ENCODE measurements at places on chromosomes 5 and 9. TPM values are rescaled to one million over a fixed set of nuclear protein-coding genes. Genes with fewer than 3 reads are reported as not detected.

DNA sequence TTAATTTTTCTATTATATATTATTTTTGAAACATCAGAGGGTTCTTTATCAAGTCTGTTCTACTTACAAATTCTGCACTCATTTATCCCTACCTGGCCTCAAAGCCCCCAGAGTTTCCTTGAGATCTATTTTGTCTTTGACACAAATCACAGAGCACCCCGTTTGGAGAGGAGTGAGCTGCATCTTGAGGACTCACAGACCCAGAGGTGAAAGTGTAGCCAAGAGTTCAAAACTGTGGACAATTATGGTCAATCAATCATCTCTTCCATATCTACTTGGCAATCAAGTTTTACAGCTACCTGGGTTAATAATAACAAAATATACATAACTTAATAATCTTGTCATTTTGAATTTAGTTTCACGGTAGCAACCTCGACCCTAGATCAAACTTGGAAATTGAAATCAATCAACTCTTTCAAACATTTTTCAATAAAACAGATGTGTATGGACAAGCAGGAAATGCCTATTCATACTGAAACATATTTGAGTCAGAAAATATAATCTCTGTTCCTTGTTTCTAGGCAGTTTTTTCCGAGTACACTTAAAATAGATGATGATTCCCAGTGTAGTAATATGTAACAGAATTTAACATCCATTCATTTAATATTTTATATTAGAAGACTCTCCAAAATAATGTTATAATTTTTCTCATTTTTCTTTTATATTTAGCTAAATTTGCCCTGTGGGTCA, 13.7 kb upstream of the SYK start:
- H3K27me3 ChIP-seq = no peaks in the 10 kb centered on the region
- H3K36me3 ChIP-seq = no peaks in the 10 kb centered on the region

The IL33 gene
- total RNA-seq = 34.7 TPM

DNA sequence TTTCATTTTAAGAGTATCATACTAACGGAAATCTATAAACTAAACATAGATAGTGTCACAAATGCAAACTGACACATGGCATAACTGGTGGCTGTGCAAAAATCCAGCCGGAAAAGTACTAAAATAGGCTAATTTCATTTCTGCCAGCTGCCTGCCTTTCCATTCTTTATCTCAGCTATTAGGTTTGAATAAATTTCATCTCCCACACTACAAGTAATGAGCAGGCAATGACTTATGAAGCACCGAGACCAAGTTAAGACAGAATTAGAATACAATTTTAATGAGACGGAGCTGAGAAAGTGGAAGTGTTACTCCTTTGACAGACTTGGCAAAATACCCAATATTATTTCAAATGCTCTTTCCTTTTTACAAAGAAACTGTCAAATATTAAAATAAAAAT, 258.8 kb upstream of the ZNF608 start:
- H3K4me1 ChIP-seq = no peaks in the 10 kb centered on the region
- H3K4me3 ChIP-seq = no peak overlapping the region
- H3K27me3 ChIP-seq = no peaks in the 10 kb centered on the region
- no peaks in the 10 kb centered on the region for H3K36me3 ChIP-seq
- DNase-seq = peak; percentile 63

DNA sequence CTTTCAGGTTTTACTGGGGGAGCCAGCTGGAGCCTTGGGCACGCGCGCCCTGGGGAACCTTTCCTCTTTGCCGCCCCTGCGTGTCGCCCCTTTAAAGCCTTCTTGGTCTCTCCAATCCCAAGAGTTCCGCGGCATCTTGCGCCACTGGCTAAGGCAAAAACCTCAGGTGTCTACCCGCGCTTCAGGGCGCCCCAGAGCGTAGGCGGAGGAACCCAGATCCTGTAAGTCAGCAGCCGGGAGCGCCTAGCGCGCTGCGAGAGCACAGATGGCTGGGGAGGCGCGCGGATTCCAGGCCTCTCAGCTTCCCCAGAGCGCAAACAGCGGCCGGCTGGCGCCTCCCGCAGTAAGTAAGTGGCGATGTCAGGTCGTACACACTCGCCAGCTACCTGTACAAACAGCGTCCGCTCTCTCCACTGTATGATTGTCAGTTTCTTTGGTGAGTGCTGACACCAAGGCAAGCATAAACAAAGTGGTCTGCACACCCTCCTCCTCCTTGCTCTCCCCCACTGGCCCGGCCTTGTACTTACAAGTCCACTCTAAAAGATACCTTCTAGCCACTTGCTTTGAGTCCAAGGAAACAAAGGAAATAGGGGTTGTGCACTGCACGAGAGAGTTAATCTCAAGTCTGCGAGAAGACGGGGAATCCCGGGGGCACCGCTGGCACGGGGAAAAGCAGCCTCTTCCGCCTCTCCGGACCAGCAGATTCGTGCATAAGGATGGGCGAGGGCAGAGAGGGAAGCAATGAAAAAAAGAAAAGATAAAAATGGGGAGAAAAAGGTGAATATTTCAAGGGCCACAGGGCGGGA, 2.9 kb downstream of the HTR1A start:
- H3K4me3 ChIP-seq = peak overlapping the region; percentile 35
- peaks cover 33% of the 10 kb centered on the region for H3K27me3 ChIP-seq
- no peaks in the 10 kb centered on the region for H3K36me3 ChIP-seq
- H3K27ac ChIP-seq = no peak overlapping the region
- H3K4me1 ChIP-seq = peaks cover 32% of the 10 kb centered on the region

The PAEP gene
- 0.55 TPM for total RNA-seq

DNA sequence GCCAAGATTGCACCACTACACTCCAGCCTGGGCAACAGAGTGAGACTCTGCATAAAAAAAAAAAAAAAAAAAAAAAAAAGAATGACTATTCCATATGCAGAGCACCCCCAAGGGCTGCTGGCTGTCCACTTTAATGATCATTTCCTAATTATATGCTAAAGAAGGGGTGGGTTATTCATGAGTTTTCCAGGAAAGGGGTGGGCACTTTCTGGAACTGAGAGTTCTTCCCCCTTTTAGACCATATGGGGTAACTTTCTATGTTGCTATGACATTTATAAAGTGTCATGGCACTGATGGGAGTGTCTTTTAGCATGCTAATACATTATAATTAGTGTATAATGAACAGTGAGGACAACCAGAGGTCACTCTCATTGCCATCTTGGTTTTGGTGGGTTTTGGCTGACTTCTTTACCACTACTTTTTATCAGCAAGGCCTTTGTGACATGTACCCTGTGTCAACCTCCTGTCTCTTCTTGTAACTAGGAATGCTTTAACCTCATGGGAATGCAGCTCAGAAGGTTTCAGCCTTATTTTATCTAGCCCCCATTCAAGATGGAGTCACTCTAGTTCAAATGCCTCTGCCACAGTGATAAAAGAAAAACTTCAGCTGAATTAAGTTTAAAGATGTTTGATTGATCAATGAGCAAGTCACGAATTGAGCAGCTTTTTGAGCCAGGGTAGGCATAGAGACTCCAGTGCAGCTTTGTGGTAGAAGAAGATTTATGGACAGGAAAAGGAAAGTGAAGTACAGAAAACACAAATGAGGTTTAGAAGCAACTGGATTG, 7.1 kb upstream of the NANS start:
- no peak overlapping the region for H3K4me3 ChIP-seq
- no peaks in the 10 kb centered on the region for H3K4me1 ChIP-seq
- no peaks in the 10 kb centered on the region for H3K36me3 ChIP-seq

DNA sequence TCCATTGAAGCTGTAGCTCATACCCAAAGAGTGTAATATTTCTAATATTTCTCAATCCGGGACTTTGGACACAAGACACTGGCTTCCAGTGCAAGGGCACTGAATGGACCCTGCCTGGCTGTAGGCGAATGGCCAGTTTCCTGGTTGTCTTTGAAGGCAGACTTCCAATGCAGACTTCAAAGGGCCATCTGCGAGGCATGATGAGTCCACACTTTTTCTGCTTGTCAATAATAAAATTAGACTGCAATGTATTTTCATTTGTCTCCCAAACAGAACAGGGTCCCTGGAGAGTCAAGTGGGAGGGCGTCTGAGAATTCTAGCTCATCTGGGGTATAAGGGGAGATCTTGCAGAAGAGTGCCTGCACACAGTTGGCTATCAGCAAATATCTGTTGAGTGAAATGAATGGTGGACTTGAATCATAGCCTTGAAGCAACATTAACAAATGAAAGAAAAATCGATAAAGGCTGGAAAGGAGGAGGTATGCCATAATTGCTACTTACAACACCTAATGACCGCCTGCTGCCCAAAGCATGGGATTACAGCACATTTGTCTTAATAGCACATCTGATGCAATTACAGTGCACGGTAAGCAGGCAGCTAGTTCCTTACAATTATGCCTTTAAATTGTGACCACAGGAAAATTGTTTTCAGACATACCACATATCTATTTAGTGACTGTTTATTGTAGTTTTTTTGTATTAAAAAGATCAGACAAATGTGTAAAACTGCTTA, 137.5 kb downstream of the ARHGEF28 start:
- DNase-seq = no peak
- H3K36me3 ChIP-seq = no peaks in the 10 kb centered on the region
- no peak overlapping the region for H3K27ac ChIP-seq

The TTC23L gene
- total RNA-seq = 4.1 TPM

The PAIP1 gene
- total RNA-seq = 131 TPM

GRCh38 chr5:173868096-173868880, 19.9 kb upstream of the CPEB4 start:
- no peaks in the 10 kb centered on the region for H3K27me3 ChIP-seq
- H3K36me3 ChIP-seq = no peaks in the 10 kb centered on the region
- H3K4me3 ChIP-seq = no peak overlapping the region
- DNase-seq = no peak

GRCh38 chr9:98917746-98918487, 25.8 kb upstream of the COL15A1 start:
- H3K27me3 ChIP-seq = no peaks in the 10 kb centered on the region
- DNase-seq = no peak
- H3K4me3 ChIP-seq = no peak overlapping the region
- no peaks in the 10 kb centered on the region for H3K36me3 ChIP-seq
- H3K4me1 ChIP-seq = peaks cover 7% of the 10 kb centered on the region

The PRPF4 gene
- 30.6 TPM for total RNA-seq

DNA sequence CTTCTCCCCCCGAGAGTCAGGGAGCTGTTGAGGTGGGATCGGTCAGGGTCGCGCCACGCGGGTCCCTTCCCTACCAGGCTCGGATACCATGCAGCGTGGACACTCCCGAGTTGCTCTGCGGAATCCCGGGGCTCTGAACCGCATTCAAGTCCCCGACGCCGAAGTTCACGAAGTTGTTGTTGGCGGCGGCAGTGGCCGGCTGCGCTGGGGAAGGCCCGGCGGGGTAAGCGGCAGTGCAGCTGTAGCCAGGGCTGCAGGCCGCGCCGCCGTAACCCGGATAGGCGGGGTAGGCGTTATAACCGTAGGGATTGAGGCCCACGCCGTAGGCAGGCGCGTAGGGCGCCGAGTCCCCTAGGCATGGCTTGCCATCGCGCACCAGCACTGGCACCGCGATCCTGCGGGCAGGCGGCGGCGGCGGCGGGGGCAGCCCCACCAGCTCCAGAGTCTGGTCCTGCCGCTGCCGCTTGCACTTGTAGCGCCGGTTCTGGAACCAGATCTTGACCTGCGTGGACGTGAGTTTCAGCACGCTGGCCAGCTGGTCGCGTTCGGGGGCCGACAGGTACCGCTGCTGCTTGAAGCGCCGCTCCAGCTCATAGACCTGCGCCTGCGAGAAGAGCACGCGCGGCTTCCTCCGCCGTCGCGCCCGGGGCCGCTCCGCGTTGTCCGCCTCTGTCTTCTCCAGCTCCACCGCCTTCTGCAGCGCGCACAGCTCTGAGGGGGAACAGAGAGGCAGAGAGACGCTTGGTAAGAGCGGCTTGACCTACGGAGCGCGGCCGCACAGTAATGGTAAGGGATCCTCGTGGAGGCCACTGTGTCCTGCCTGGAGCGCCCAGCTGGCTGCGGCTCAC, 2.3 kb downstream of the NKX2-5 start:
- H3K4me1 ChIP-seq = peaks cover 48% of the 10 kb centered on the region
- H3K4me3 ChIP-seq = no peak overlapping the region
- H3K27ac ChIP-seq = no peak overlapping the region
- H3K27me3 ChIP-seq = peaks cover 100% of the 10 kb centered on the region
- no peaks in the 10 kb centered on the region for H3K36me3 ChIP-seq

DNA sequence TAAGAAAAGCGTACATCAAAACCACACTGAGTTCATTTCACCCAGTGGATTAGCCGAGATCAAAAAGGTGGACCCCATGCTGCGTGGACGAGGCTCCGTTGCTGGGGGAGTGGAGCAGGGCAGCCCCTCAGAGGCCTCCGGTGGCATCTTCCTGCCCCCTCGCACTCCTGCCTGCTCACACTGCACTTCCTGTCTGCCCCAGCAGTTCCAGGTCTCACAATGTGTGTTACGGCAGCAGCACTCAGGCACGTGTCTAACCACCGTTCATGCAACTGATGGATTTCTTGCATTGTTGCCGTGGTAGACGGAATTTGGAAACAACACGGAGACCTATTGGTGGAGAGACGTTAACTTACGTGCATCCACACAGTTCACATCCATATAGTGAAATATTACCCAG, 196.6 kb upstream of the OTULINL start:
- DNase-seq = no peak
- H3K27me3 ChIP-seq = no peaks in the 10 kb centered on the region
- no peak overlapping the region for H3K27ac ChIP-seq
- H3K4me1 ChIP-seq = peaks cover 7% of the 10 kb centered on the region
- H3K36me3 ChIP-seq = peaks cover 32% of the 10 kb centered on the region

DNA sequence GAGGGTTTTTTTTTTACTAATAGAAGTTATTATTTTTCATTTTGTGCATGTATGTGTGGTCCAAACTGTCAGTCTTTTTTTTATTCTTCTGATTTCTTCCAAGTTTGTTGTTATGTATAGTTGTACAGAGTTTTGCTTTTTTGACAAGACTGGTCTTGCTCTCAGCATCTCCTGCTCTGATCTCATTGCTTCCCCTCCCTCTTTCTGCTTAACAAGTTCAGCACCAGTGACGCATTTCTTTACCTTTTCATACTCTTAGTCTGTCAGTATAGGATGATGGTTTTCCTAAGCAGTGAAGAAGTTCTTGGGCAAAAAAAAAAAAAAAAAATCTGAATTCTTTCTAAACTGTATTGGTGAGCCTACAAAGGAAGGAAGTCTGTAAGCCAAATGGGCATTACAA, 135.1 kb downstream of the CD180 start:
- peaks cover 6% of the 10 kb centered on the region for H3K4me1 ChIP-seq
- no peak for DNase-seq
- H3K27me3 ChIP-seq = no peaks in the 10 kb centered on the region
- no peaks in the 10 kb centered on the region for H3K36me3 ChIP-seq
- no peak overlapping the region for H3K4me3 ChIP-seq
- H3K27ac ChIP-seq = no peak overlapping the region

DNA sequence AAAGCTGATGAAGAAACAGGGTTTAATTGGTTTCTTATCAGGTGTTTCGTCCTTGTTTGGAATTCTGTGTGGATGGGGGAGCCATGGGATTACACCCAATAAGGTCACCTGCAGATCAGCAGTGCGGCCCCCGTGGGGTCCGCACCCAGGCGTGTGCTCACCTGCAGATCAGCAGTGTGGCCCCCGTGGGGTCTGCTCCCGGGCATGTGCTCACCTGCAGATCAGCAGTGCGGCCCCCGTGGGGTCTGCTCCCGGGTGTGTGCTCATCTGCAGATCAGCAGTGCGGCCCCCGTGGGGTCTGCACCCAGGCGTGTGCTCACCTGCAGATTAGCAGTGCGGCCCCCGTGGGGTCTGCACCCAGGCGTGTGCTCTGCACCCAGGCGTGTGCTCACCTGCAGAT, 41.7 kb upstream of the CEP72 start:
- no peak overlapping the region for H3K4me3 ChIP-seq
- no peaks in the 10 kb centered on the region for H3K36me3 ChIP-seq
- DNase-seq = no peak
- H3K27me3 ChIP-seq = peaks cover 34% of the 10 kb centered on the region
- no peak overlapping the region for H3K27ac ChIP-seq

The RANBP17 gene
- total RNA-seq = 95.4 TPM

The LECT2 gene
- not detected for total RNA-seq

GRCh38 chr5:128498844-128499455, 39.1 kb downstream of the FBN2 start:
- H3K4me3 ChIP-seq = no peak overlapping the region
- no peaks in the 10 kb centered on the region for H3K36me3 ChIP-seq
- DNase-seq = peak; percentile 66
- no peaks in the 10 kb centered on the region for H3K27me3 ChIP-seq
